ENCODE measurements at places on chromosomes 6 and 20. TPM values are rescaled to one million over a fixed set of nuclear protein-coding genes. Genes with fewer than 3 reads are reported as not detected.

Gene POM121L2
- total RNA-seq, result not detected

Gene RIPPLY2
- not detected for total RNA-seq

DNA sequence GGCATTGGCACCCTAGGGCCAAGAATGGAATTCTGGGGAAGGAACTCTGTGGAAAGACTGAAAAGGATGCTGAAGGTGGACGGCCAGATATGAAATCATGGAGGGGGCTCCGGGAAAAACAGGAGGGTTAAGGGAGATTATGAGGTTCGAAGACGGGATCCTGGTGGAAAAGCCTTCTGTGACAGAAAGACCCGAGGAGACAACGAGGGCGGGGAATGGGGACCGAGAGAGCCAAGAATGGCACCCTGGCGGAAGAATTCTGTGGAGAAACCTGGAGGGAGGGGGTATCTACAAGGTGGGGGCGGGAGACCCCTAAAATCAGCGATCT is 426 bp downstream of the TRMT6 start:
- peaks cover 16% of the 10 kb centered on the region for H3K36me3 ChIP-seq
- DNase-seq, result no peak
- peaks cover 2% of the 10 kb centered on the region for H3K27me3 ChIP-seq

DNA sequence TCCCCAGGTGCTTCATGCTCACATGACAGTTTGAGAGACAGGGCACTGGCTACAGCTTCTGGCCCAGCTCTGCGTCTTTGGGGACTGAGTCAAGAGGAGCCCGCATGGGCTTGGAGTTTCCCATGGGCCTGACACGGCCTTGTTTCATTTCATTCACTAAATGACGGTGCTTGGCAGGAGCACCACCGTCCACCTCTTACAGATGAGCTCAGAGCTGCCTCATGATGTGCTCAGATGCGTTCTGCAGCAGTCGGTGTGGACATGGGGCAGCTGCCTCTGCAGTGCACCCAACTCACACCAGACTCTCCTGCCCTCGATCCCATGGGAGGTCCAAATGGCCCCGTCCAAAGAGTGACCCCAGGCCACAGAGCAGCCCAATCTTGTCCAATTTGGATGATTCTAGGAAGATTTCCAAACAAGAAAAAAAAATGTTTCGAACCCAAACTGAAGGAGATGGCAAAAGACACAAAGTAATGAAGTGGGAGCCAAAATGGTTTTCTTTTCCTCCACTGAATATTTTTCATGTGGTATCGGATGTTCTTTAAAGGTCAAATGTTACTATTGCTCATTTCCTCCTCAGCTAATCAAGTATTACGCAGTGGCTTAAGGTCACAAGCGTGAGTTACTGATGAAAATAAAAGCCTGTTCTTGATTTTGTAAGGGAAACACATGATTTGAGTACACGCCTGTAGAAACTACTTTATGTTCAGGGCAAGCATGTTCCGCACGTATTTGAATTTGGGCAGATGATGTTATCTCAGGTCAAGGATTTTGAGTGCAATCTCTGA is 524.2 kb downstream of the CDH26 start:
- H3K27me3 ChIP-seq, result no peaks in the 10 kb centered on the region
- H3K4me1 ChIP-seq, result peaks cover 2% of the 10 kb centered on the region
- H3K4me3 ChIP-seq, result no peak overlapping the region
- no peaks in the 10 kb centered on the region for H3K36me3 ChIP-seq
